Smooth muscle cell of bladder (primary cell): ENCODE measurements at places on chromosomes 13 and 19. TPM values are rescaled to one million over a fixed set of nuclear protein-coding genes. Genes with fewer than 3 reads are reported as not detected.

Gene ZNF787
- total RNA-seq, result 19.6 and 20.2 TPM in 2 replicates

Gene MIDN
- 10.0 and 12.9 TPM in 2 replicates for total RNA-seq

Gene SIGLEC12
- total RNA-seq, result not detected in 2 replicates

Gene KISS1R
- total RNA-seq, result under 0.01 TPM in 1 of 2 replicates, not detected in the other

Gene THAP8
- total RNA-seq, result 1.8 and 4.3 TPM in 2 replicates

Gene VSTM1
- total RNA-seq, result not detected in 2 replicates

Gene SPACA4
- total RNA-seq, result 0.14 TPM in 1 of 2 replicates, not detected in the other

Gene TNFSF13B
- total RNA-seq, result 11.7 and 16.6 TPM in 2 replicates

Gene SLC10A2
- not detected in 2 replicates for total RNA-seq

Gene RASIP1
- total RNA-seq, result 1.3 and 2.3 TPM in 2 replicates

Gene SLC25A41
- not detected in 2 replicates for total RNA-seq

Gene LHB
- total RNA-seq, result not detected in 2 replicates

Gene NKPD1
- total RNA-seq, result 0.14 and 0.18 TPM in 2 replicates

Gene ZNF723
- not detected in 2 replicates for total RNA-seq

Gene DDA1
- total RNA-seq, result 17.5 and 24.2 TPM in 2 replicates

Gene KLHL1
- total RNA-seq, result not detected in 2 replicates

Gene DCT
- total RNA-seq, result under 0.01 and 0.09 TPM in 2 replicates

Gene KLK15
- not detected in 2 replicates for total RNA-seq

Gene ZNF160
- total RNA-seq, result 24.0 and 31.8 TPM in 2 replicates

Gene KLF12
- total RNA-seq, result 4.6 and 4.7 TPM in 2 replicates

Gene SELENOV
- not detected in 2 replicates for total RNA-seq

Gene REEP6
- 1.1 and 2.0 TPM in 2 replicates for total RNA-seq
